ENCODE measurements at places on chromosomes 13 and 19.

DNA sequence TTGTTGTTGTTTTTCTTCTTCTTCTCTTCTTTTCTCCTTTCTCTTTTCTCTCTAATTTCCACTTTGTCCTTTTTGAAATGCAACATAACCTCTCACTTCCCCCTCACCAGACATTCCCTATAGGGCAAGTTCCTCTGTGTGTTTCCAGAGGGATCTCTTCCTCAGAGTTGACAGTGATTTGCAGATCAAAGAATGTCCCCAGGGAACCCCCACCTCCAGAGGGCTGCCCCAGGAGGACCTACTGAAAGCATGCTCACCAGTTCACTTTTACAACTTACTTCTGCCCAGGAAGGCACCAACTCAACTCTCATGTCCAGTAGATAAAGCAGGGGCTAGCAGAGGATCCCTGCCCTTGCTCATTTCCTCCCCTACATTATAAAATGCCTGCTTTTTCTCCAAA, 1648.0 kb downstream of the PCDH9 start:
- no peak for DNase-seq

- DNase-seq, result no peak
Observed at GRCh38 chr19:21084343-21084742, 2.3 kb downstream of the ZNF714 start.

- DNase-seq, result no peak
Observed at GRCh38 chr13:71879129-71879535, 12.1 kb upstream of the DACH1 start.

GRCh38 chr19:33394006-33394722, 20.7 kb downstream of the CEBPG start:
- DNase-seq, result no peak

- DNase-seq, result no peak
Observed at GRCh38 chr19:47762615-47763308, 15.7 kb upstream of the SELENOW start.

GRCh38 chr19:5186293-5187050, 154.1 kb downstream of the PTPRS start:
- DNase-seq, result no peak

DNA sequence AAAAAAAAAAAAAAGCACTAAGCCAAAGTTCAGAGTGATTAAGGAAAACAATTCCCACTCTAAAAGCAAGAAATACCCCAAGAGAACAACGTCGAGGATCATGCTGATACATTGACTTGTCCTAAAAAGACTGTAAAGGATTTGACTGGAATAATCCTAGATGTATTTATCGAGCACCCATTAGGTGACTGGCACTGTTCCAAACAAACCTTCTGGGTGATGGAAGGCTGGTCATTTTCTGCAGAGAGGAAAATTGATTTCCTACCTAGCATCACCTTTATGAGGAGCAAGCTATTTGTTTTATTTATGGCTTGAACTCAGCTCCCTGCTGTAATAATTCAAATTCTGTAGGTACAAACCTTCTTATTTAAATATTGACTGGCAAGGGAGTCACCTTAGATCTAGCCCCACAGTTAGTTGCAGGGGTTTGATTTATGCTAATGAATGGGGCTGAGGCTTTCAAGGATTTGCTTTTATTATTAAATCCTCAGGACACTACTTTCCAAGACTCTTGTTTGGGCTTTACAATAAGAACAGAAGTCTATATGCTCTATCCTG, 471.0 kb downstream of the OLFM4 start:
- DNase-seq, result no peak

GRCh38 chr19:29680447-29680846, 15.2 kb downstream of the PLEKHF1 start:
- peak; percentile 44 for DNase-seq

GRCh38 chr19:54521022-54521859, 18.6 kb downstream of the LAIR2 start:
- DNase-seq, result no peak

- no peak for DNase-seq
Observed at GRCh38 chr13:27824121-27824520, 31.8 kb downstream of the GSX1 start.

DNA sequence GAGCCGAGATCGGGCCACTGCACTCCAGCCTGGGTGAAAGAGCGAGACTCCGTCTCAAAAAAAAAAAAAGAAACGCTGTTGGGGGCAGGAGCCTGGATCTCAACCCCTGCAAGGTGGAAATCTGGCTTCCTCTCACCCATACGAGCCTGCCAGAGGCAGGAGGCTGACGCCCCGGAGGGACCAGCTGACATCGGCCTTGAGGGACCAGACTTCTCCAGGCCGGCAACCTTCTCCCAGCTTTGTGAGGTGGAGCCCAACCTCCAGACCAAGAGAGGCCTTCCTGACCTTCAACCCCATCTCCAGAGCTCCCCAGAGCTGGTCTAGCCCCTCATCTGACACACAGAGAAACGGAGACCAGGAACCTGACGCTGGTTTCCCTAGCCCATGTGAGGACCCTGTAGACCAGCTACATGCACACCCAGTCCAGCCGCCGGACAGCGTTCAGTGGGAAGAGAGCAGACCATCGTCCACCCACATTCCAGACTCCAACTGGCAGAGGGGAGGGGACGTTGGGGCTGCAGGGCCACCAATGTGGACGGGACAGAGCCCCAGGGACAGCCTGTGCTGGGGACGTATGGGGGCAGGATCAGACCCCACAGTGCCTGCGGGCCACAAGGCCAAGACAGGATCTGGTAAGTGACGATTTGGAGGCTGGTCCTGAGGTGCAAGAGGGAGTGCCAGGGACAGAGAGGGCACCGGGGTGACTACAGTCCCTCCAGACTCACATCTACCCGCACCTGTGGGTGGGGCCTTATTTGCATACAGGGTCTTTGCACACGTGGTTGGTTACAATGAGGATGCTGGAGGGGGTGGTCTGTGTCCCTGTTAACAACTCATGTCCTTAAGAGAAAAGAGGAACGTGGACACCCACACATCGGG, 11.4 kb downstream of the SBNO2 start:
- no peak for DNase-seq

DNA sequence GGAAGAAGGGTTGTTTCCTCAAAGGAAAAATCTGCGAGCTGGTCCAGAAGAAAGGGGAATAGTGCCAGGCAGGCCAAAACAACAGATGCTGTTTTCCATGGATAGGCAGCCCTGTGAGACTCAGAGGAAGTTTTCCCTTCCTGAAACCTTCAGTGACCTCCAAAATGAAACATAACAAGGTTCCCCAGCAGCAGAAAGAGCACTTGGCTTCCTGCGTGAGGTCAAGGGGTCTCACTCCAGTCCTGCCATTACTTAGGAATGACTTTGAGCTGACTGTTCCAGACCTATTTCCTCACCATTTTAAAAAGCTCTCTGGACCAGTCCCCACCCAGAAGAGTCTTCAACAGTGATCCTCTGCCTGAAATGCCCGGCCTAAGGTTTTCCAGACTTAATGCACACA, 104.6 kb upstream of the IPO5 start:
- no peak for DNase-seq

GRCh38 chr19:1985588-1986356, 29.7 kb downstream of the BTBD2 start:
- no peak for DNase-seq

DNA sequence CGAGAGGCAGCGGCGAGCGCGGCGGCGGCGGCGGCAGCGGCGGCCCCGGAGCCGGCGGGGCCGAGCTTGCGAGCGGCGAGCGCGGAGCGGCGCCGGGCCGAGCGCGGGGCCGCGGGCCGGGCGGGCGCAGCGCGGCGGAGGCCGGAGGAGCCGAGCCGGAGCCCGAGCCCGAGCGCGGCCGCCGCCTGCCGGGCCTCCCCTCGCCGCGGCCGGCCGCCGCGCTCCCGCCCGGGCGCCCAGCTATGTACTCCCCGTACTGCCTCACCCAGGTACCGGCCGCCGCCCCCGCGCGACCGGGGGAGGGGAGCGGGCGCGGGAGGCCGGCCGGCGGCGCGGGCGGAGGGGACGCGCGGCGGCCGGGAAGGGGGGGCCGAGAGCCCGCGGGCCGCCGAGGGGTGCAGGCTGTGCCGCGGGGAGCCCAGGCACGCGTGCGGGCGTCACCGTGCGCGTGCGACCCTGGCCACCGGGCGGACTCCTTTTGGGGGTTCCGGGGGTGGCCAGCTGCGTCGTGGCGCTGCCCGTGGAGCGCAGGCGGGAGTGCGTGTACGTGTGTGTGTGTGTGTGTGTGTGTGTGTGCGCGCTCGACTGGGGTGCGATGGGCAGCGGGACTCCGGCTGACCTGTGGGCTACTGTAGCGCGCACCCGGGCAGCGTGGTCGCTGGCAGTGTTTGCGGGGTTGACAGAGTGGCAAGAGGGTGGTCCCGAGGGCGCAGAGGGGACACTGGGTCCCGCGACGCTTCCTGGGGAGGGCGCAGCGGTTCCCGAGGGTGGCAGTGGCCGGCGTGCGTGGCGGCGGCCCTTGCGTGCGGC, 526 bp downstream of the NFIX start:
- DNase-seq, result no peak

DNA sequence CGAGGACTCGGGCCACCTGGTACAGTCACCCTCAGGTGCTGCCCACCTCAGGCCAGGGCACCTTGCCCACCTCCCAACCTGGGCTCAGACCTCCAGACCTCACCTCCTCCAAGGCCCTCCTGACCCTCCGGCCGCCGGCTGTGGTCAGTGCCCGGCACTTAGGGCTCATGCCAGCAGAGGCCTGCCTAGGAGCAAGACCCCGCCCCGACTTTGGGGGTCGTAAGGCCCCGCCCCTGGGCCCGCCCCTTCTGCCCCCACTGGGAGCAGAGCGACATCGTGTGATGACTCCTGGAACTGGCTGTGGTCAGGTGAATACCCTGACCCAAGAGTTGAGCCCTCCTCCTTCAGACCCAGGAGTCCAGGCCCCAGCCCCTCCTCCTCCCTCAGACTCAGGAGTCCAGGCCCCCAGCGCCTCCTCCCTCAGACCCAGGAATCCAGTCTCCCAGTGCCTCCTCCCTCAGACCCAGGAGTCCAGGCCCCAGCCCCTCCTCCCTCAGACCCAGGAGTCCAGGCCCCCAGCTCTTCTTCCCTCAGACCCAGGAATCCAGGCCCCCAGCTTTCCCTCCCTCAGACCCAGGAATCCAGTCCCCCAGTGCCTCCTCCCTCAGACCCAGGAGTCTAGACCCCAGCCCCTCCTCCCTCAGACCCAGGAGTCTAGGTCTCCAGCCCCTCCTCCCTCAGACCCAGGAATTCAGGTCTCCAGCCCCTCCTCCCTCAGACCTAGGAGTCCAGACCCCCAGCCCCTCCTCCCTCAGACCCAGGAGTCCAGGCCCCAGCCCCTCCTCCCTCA, at the start of gene SBK2:
Gene SBK2 (minus strand): TSS at position 183 of the 790 bp plus-strand sequence. CDS start 839 bp downstream, outside the sequence.
- DNase-seq, result no peak

- DNase-seq, result no peak
Observed at GRCh38 chr13:98108341-98108740, 34.6 kb upstream of the FARP1 start.

DNA sequence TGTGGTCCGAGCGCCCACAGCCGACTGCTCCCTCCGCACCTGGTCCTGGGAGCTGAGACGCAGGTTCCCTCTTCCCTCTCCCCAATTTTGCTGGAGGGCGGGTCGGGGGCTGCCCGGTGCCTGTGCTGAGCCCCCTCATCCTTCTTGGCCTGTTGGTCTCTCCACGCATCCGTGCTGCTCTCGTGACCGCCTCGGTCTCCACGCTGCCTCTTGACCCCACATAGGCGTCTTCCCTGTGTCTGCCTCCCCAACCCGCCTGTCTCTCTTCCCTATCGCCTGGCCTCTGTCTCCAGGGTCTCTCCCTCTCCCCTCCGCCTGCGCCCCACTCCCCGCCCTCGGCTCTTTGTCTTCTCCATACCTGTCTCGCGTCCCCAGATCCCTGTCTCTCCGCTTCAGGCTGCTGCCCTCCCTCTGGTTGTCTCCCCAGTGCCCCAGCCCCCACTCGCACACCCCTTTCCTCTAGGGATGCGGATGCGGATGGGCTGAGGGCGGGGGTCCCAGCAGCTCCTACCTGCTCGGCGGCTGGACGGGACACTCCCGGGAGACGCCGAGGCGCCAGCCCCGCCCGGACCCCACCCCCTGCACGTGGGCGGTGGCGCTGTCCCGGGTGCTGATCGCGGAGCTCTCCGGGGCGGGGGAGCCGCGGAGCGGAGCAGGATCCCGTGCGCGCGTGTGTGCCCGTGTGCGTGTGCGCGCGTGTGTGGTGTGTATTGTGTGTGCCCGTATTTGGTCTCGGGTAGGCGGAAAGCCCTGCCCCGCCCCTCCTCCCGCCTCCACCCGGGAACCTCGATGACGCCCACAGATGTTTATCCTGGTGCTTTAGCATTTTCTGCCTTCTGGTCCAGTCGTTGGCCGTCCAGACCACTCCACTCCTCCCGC, at the start of gene SYT5:
Gene SYT5 (minus strand): TSS at position 684 of the 879 bp plus-strand sequence. CDS start 1,248 bp downstream, outside the sequence.
- DNase-seq, result peak; percentile 10

DNA sequence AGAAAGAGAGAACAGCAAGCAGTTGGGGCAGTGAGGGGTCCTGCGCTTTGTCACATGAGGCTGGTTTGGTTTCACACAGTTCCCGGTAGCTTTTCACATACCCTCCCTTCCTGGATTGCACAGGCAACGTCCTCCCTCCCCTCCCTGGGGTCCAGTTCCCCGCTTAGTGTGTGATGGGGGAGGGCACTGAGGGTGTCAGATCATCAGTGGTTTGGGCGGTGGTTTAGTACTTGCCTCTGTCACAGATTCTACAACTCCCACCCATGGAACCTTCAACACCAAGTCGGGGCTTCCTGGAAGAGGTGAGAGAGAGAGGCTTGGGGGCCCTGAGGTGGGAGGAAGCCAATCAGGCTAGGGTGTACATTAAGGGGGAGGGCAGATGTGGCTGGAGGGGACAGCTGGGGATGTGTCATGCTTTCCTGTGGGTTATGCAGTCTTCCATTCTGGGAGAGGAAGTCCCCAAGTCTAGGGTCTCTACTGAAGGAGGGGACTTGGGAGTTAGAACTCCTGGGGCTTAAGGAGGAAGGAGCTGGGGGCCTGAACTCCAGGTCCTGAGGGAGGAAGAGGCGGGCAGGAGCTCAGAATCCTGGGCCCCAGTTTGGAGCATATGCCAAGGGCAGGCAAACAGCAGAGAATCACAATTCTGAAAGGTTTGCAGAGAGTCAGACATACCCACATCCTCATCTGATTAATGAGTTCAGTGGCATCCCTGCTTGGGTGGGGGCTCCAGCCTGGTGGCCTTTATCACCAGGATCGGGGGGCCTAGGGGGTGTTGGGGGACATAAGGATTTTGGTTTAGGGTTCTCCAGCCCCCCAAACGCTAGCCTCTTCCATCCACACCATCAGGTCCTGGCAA, at the start of gene NKG7:
Gene NKG7 (minus strand): TSS at position 6 of the 856 bp plus-strand sequence. CDS start 119 bp downstream, outside the sequence.
- DNase-seq, result peak; percentile 19

DNA sequence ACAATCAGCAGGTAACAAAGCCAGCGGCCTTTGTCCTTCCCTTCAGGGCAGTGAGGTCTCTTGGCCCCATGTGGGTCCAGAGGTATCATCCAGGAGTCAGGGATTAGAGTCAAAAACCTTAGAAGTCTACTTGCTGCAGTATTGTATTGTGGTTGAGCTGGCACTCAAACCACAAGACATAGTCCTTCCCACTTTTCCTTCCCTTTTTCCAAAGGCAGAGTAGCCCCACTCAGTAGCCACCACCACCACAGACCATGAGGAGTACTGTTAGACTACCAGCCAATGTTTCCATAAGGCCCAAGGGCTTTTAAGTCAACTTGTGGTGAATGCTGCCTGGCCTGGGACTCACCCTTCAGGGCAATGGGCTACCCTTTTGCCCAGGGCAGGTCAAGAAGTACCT, 27.1 kb upstream of the CCNA1 start:
- no peak for DNase-seq
